Natural killer cell treated with Interleukin-12 subunit alpha and Interleukin-12 subunit beta and Interleukin-15 and Interleukin-18, amount 100 ng/mL, for 72 hours (primary cell): ENCODE measurements at places on chromosomes 2 and 18. TPM values are rescaled to one million over a fixed set of nuclear protein-coding genes. Genes with fewer than 3 reads are reported as not detected.
A peak's percentile ranks its signal among the peaks of the same experiment; 100 is the strongest.

- no peak overlapping the region for H3K4me3 ChIP-seq
- H3K27ac ChIP-seq: no peak overlapping the region
- peaks cover 4% of the 10 kb centered on the region for H3K36me3 ChIP-seq
- no peak for DNase-seq
- H3K27me3 ChIP-seq: no peaks in the 10 kb centered on the region
- H3K4me1 ChIP-seq: peaks cover 27% of the 10 kb centered on the region
Measured at GRCh38 chr2:223954401-223954800, 2.9 kb upstream of the MRPL44 start.

- H3K36me3 ChIP-seq: no peaks in the 10 kb centered on the region
- H3K4me3 ChIP-seq: no peak overlapping the region
- no peaks in the 10 kb centered on the region for H3K27me3 ChIP-seq
- H3K27ac ChIP-seq: peak overlapping the region; percentile 47
- H3K4me1 ChIP-seq: peaks cover 29% of the 10 kb centered on the region
Measured at GRCh38 chr18:13604786-13605185, 121.6 kb downstream of the FAM210A start.

- H3K4me3 ChIP-seq: no peak overlapping the region
- no peak for DNase-seq
- peaks cover 2% of the 10 kb centered on the region for H3K27me3 ChIP-seq
- H3K4me1 ChIP-seq: no peaks in the 10 kb centered on the region
- no peak overlapping the region for H3K27ac ChIP-seq
- H3K36me3 ChIP-seq: no peaks in the 10 kb centered on the region
Measured at GRCh38 chr18:59429608-59430007, 70.5 kb upstream of the LMAN1 start.

- no peak for DNase-seq
- peak overlapping the region; percentile 72 for H3K4me3 ChIP-seq
- no peaks in the 10 kb centered on the region for H3K36me3 ChIP-seq
- H3K27me3 ChIP-seq: no peaks in the 10 kb centered on the region
- peaks cover 34% of the 10 kb centered on the region for H3K4me1 ChIP-seq
Measured at GRCh38 chr2:226903179-226903578, 67.3 kb downstream of the RHBDD1 start.

- no peak for DNase-seq
- H3K27ac ChIP-seq: no peak overlapping the region
- no peaks in the 10 kb centered on the region for H3K36me3 ChIP-seq
- H3K27me3 ChIP-seq: peaks cover 26% of the 10 kb centered on the region
- no peaks in the 10 kb centered on the region for H3K4me1 ChIP-seq
Measured at GRCh38 chr2:224111576-224111975, 72.5 kb upstream of the SERPINE2 start.

DNA sequence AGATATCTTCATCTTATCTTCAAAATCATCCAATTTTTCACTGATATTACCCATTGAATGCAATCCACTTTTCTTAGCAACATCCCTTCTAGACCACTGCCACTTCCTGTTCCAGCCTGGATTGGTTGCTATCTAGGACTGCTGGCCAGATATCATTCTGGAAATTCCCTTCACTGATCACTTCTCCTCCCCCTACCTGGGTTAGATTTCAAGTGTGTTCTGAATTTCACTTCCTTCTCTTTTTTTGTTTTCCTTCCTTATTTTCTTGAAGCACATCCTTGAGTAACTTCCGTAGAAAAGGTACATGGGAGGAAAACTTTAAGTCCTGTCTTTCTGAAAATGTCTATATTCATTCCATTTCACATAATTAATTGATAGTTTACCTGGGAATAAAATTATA is 82.0 kb upstream of the IL1R2 start:
- H3K4me1 ChIP-seq: peaks cover 6% of the 10 kb centered on the region
- DNase-seq: no peak
- no peak overlapping the region for H3K4me3 ChIP-seq
- peaks cover 32% of the 10 kb centered on the region for H3K27me3 ChIP-seq
- no peak overlapping the region for H3K27ac ChIP-seq

DNA sequence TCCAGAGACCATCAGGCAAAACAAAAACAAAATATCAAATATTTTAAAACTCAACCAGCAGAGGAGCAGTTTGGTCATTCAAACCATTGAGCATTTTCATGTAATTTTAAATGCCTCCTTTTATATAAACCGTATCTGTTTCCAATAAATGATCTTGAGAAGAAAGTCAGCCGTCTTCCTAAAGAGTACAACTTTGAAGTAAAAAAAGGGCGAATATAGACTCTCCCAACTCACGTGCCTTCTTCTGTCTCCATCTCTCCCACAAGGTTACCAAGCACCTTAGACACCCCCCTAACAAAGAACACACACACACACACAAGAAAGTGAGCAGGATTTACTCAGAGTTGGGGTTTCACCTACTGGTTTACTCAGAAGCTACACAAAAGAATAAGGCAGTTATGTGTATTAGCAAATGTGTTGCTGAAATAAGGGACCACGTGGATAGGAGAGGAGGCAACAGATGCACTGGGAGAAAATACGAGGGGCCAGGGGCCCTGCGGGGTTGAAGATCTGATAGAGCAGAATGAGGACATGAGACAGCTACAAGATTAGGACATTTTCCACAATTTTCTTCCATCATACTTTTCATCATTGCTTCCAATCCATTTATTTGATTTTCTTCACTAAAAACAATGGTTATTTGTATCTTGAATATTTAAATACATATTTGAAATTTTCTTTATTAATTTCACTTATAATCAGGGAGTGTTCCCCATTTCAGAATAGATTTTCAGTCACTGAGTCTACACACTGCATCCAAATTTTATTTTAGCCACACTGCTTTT is 45.0 kb downstream of the EVA1A start:
- H3K27ac ChIP-seq: no peak overlapping the region
- H3K4me1 ChIP-seq: no peaks in the 10 kb centered on the region
- DNase-seq: no peak
- H3K36me3 ChIP-seq: no peaks in the 10 kb centered on the region
- H3K27me3 ChIP-seq: no peaks in the 10 kb centered on the region

- no peaks in the 10 kb centered on the region for H3K4me1 ChIP-seq
- no peak overlapping the region for H3K27ac ChIP-seq
- H3K4me3 ChIP-seq: no peak overlapping the region
- H3K36me3 ChIP-seq: no peaks in the 10 kb centered on the region
- no peaks in the 10 kb centered on the region for H3K27me3 ChIP-seq
- DNase-seq: no peak
Measured at GRCh38 chr2:240247868-240248720, 107.6 kb upstream of the OTOS start.

DNA sequence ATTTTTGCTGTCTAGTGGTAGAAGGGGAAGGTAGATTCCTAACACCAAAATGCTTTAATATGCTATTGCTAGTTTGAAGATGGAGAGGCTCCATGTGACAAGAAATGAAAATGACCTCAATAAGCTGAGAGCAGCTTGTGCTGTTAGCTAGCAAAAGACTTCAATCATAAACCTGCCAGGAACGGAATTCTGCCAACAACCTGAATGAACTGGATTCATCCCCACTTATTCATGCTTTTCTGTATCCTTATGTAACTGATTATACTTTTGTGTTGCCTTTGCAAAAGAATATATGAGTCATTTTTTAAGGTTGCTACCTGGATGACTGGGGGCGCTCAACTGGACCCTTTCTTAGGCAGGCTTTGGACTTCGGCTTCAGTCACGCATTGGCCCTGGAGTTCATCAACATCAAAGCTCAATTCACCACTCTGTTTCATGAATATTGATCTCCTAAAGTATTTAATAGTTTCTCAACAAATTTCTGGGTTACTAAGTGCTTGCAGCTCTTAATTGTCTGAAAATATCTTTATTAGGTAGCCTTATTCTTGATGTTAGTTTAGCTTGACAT is 97.5 kb upstream of the KCNJ3 start:
- no peak overlapping the region for H3K27ac ChIP-seq
- H3K27me3 ChIP-seq: no peaks in the 10 kb centered on the region
- DNase-seq: no peak
- H3K4me1 ChIP-seq: no peaks in the 10 kb centered on the region

Gene CD8B2
- 0.10 TPM for total RNA-seq
